ENCODE measurements at places on chromosomes 2 and 18.

GRCh38 chr2:109415581-109416013 is 198.2 kb downstream of the SEPTIN10 start:
- no peak for DNase-seq

GRCh38 chr18:31648966-31649429 is 35.4 kb downstream of the B4GALT6 start:
- no peak for DNase-seq

DNA sequence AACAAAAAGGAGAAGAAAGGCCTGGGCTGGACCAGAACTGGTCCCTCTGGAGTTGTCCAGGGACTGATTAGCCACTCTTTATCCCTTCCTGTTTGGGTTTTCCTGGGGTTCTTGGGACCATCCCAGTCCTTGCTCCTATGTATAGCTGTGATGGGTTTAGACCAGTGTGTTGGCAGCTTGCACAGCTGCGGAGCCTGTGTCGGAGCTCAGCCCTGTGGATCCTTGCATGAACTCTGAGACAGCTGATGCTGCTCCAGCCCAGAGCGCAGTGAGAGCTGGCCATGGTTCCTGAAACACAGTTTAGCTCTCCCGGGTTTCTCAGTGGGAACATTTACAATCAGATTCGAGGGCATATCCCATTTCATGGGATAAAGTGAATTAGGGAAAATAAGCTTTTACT is 16.9 kb downstream of the IMPA2 start:
- peak; percentile 88 for DNase-seq

- DNase-seq, result no peak
Measured at GRCh38 chr18:75915941-75916623, 488.6 kb upstream of the SMIM21 start.

DNA sequence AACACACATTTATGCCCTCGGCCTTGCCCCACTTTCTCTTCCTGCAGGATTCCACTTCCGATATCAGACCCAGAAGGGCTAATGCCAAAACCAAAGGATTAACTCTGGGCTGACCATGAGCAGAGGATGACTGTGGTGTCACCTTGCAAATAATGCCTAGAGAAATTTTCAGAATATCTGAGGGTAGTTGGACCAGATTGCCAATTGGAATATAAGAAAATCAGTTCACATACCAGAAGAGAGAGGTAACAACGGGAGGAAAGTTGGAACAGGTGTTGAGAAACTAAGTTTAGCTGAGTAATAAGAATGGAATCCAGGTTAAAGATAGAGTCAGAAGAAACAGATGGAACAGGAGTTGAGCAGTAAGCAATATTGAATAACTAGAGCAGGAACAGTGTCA is 232.7 kb upstream of the UBE2E3 start:
- DNase-seq, result peak; percentile 84

DNA sequence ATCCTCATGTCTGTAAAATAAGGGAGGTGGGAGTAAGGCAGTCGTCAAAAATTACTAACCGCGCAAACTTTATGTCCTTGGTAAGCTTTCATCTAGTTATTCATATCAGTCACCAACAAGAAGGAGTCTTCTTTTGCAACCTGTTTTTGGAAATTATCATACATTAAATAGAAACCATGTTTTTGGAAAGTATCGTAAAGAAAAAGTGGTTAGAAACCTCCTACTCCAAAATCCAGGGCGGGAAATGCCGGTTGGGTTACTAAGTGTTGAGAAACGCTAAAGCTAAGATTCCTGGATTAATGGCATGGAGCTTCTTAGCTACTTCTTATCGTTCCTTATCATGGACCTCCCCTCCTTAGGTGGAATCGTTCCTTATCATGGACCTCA is 778 bp downstream of the BBS5 start:
- DNase-seq, result no peak

DNA sequence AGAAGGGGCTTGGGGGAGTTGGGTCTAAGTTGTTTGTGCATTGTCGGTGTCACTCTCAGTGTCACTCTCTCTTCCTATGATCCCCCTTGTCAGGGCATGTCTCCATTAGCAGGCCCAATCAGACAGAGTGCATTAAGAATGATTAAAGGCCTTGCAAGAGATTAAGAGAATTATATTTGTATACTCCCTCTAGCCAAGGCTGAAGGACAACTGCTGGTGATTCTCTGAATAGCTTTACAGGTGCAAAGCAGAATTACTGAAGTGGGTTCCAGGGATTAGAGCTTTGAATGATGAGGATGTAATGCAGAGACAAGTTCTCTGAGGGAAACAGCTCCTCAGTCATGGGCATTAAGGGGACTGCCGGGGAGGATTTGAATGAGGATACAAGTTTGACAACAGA is 104.8 kb upstream of the LGALSL start:
- DNase-seq, result no peak

DNA sequence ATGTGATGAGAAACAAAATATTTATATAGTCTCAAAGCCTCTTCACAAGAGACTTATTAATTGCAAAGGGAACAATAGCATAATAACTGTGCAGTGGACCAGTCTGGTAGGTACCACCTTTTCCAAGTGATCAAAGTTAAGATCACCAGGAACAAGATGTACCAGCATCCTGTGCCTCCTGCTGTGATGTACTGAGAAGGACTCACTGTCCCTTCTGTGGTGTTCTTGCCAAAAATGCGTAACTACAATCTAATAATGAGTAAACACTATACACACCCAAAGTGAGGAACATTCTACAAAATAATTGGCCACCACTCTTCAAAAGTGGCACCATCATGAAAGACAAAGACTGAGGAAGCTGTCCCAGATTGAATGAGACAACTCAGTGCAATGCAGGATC is 14.5 kb downstream of the GNLY start:
- DNase-seq, result no peak

DNA sequence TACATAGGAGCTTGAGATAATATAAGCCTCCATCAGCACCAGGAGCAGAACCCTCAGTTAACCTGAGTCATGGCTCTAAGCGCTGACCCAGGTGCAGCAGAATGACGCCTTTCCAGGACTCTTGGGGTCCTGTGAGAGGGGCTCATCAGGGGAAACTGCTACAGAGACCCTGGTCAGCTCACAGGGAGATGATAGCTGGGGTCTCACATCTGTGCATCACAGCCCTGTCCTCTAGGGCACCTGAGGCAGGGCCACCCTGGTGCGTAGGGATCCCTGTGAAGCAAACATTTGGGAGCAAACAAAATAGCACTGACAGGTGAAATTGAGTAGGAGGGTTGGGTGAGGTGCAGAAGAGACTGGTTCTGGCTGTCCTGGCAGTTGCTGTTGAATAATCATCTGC is 219.2 kb downstream of the SH3RF3 start:
- DNase-seq, result no peak

- no peak for DNase-seq
Measured at GRCh38 chr2:147033044-147033443, 811.8 kb upstream of the ACVR2A start.

GRCh38 chr18:78953566-78953965 is 26.1 kb upstream of the SALL3 start:
- no peak for DNase-seq

GRCh38 chr2:59885541-59885940 is 667.9 kb downstream of the BCL11A start:
- no peak for DNase-seq

DNA sequence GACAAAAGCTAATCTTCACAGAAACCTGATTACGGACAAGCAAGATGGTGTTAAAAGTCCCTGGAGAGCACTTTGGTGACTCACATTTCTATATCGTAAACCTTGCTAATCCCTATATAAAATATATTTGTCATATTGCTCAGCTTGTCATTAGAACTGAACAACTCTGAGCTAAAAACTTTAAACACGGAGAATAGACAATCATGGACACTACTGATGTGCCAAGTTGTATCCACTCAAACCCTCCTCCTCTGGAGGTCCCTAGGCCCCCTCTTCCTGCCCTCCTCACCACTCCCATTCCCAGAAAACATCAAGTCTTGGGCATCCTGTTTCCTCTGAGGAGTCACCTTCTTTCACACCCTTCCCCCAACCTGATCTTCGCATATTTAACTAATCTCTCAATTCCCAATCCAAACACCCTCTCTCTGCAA is 138.7 kb upstream of the PID1 start:
- DNase-seq, result no peak

DNA sequence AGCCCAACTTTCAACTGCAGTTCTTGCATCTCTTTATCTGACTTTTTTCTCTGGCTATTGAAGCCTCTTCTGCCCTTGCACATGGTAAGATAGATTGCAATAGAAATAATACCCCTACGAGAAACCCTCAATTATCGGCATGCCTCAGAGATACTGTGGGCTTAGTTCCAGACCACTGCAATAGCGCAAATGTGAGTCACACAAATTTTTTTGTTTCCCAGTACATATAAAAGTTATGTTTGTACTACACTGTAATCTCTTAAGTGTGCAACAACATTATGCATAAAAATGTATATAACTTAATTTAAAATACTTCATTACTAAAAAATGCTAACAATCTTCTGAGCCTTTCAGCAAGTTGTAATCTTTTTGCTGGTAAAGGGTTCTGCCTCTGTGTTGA is 124.7 kb downstream of the PDE1A start:
- DNase-seq, result peak; percentile 61

GRCh38 chr2:167783261-167784083 is 463.9 kb downstream of the STK39 start:
- peak; percentile 64 for DNase-seq

DNA sequence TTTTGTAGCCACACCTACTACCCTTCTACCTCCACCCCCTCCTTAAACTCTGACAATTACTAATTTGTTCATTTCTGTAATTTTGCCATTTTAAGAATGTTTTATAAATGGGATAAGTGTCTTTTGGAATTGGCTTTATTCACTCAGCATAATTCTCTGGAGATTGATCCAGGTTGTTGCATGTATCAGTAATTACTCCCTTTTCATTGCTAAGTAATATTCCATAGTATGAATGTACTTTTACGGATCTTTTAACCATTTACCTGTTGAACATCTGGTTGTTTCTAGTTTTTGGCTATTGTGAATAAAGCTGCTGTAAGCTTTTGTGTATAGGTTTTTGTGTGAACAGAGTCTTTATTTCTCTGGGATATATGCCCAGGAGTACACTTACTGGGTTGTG is 4.1 kb downstream of the GALNT1 start:
- DNase-seq, result no peak

DNA sequence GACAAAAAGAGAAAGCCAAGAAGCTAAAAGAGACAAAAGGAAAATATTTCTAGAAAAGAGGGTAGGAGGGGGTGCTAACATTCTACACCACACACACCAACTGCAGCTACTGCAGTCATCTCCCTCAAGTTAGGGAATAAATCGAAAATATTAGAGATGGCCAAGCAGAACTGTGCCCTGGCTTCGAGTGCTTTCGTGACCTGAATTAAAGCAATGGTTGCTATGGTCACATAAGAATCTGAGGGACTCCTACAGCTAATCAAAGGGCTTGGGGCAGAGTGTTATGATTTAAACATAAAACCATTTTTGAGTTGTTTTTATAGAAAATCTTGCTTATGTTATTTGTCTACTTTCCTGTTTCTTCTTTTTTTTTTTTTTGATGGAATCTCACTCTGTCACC is 159.6 kb upstream of the HNRNPA3 start:
- DNase-seq, result no peak
